ENCODE measurements at places on chromosomes 1 and 21.

DNA sequence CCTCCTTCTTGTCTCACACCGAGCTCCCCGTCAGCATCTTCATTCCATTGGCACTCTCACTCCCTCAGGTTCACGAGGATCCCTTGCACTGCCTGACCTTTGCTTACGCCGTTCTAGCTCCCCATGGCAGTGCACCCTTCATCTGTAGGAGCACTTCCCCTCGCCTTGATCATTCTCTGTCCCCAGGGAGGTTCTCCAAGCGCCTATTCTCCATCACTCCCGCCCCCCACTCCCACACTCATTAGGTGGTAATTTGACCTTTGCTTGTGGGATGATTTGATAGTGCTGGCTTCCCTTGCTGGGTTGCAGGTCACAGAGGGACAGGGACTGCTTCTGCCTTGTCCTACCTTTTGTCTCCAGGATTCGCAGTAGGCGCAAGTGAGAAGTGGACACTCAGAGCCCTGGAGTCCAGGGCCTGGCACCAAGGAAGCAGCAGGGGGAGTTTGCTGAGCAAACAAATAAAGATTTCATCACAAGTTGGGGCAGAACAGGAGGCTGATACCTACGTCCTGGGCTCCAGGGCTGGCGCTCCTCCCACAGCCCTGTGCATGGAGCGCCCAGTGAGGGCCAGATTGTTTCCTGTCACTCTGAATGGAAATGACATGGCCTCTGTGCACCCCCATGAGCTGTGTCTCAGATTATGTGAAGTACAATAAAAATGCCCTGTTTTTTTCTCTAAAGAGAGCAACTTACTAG is 82.0 kb upstream of the RUNX3 start:
- no peak for DNase-seq

DNA sequence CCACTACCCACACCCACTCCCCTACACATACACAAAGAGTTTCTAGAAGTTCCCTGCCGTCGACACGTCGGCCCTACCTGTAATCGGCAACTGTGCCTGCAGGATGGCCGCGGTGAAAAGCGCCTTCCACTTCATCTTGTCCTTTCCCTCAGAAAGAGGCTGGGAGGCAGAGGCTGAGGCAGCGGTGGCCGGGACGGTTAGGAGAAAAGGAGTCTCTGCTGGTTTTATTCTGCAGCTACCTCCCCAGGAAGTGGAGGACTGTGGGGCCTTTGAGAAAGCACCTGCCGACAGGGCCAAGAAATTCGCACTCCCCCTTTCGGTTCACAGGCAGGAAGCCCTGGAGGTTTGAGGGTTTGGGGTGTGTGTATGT is at the start of gene CD247:
Gene CD247 (minus strand): TSS at position 199 of the 370 bp plus-strand sequence. CDS start 64 bp downstream, at position 135.
- peak; percentile 51 for DNase-seq

DNA sequence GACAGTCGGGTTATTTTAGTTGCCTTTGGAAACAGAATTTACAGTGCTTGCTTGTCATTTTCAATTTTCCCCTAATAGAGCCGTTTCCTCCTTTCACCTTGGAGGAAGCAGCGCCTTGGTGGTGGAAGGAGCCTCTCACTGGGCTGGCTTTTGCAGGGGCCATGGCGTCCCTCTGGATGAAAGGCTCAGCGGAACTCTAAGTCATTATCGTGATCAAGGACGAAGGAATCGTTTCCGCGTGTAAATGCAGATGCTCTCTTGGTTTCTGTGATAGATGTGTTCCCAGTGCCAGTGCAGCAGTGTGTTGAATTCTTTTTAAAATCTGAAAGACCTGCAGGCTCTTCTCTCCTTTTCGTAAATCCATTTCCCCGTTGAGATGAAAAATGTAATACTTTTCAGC is 126.2 kb upstream of the LMO4 start:
- no peak for DNase-seq

GRCh38 chr1:225849925-225850324 is 32.3 kb downstream of the TMEM63A start:
- no peak for DNase-seq

DNA sequence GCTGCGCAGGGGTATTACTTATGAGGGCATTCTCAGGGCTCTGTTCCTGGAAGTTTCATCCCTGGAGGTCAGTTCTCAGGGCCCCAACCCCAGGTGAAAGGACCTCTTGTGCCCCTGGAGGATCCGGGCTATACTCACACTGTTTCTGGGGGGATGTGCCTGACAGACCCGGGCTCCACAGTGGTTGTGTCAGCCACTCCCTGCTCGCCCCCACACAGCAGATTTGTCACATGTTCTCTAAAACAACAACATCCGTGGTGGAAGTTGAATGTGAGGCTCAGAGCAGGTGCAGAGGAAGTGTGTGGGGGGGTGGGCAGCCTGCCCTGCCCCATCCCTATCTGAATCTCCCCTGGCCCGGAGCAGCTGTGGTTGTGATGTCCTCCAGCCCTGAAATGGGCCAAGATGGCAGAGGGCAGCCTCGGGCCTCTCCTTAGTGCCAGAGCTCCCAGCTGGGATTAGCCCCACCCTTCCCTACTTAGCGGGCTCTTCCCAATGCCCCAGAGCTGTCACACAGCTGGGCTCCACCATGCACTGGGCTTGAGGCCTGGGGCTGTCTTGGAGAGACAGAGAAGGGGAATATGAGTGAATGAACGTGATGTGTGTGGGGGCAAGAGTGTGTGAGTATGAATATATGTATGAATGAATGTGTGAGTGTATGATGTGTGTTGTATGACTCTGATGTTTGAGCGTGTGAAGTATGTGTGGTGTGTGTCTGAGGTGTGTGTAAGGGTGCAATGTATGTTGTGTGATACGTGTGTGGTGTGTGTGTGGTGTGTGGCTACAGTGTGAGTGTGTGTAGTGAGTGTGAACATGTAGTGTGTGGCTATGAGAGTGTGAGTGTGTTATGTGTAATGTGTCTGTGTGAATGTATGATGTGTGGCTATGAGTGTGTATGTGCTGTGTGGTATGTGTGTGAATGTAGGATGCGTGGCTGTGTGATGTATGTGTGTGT is 1.5 kb upstream of the FCMR start:
- DNase-seq = no peak

DNA sequence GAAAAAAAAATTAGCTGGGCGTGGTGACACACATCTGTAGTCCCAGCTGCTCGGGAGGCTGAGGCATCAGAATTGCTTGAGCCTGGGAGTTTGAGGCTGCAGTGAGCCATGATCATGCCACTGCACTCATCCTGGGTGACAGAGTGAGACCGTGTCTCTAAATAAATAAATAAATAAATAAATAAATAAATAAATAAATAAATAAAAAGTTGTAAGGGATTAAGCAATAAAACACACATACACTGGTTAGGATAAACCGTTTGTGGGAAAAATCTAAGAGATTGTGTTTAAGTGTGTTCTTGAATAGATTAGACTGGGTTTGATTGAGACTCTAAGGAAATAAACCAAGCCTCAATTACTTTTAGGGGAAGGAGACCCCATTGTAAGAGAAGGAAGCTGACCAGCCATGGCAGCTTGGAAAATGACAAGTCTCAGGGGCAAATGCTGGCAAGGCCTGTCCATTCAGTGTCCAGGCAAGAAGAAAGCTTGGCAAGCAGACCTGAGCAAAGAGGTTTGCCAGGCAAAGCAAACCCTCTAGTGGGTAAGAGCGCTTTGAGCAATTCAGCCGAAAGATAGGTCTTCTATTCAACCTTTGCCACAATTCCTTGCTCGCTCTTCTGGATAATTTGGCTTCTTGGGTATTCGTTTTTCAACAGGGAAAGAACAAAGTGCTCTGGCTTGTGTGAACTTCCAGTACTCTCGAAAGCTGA is 106.9 kb upstream of the SERBP1 start:
- DNase-seq = no peak

DNA sequence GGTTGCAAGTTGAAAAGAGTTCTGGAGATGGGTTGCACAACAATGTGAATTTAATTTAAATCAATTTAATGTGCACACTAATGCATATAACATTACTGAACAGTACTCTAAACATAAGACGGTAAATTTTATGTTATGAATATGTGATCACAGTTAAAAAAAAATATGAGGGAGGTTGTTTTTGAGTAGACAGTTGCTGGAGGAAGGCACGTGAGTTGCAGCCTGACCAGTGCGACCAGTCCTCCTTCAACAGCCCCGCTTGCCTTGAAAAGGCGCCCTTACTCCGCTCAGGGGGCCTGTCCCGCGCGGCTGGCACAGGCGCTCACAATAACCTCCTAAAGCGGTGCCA is 322 bp upstream of the OLIG1 start:
- DNase-seq = no peak

All from stimulated activated CD4-positive, alpha-beta T cell treated with anti-CD3 and anti-CD28 coated beads, TNF-alpha, amount 100 ng/mL, for 1 hour (primary cell).